ENCODE measurements at places on chromosomes 16 and 17.

DNA sequence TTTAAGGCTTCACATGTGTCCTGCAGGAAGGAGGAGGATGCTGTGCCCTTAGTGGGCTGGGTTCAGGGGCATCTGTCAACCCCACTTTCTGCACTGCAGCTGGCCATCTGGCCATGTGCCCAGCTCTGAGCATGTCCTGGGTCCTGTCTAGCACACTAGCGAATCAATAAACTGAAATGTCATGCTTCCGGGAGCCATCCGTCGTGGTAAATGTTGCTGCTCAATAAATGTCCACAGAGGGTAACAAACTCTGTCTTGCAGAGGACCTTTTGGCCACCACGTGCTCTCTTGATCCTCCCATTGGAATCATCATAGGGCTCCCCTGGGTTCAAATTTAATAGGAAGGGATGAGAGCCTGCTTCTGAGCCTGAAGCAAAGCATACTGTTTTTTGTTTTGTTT is 168.6 kb upstream of the PIRT start:
- no peak for DNase-seq

DNA sequence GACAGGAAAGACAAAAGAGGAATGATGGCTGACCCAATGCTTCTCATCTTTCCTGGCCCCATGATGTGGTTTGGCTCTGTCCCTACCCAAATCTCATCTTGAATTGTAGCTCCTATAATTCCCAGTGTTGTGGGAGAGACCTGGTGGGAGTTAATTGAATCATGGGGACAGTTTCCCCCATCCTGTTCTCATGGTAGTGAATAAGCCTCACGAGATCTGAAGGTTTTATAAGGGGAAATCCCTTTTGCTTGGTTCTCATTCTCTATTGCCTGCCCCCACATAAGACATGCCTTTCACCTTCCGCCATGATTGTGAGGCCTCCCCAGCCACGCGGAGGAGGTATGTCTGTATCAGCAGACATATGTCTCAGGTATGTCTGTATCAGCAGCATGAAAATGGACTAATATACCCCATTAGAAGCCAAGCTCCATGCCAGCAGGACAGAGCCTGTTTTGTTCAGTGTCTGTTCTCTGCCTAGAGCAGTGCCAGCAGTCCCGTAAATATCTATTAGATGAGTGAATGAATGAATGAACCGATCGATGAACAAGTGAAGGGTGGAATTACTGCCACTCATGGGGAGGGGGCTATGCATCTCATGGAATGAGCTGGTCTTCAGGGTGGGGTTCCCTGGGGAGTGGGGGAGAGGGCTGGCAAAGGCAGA is 304.4 kb downstream of the SOX9 start:
- DNase-seq, result no peak

GRCh38 chr16:72814226-72814625 is 233.7 kb downstream of the ZFHX3 start:
- no peak for DNase-seq

- DNase-seq, result no peak
Measured at GRCh38 chr17:48006936-48007709, 30.5 kb downstream of the COPZ2 start.

- DNase-seq, result no peak
Measured at GRCh38 chr16:25155553-25156460, 44.3 kb downstream of the LCMT1 start.

DNA sequence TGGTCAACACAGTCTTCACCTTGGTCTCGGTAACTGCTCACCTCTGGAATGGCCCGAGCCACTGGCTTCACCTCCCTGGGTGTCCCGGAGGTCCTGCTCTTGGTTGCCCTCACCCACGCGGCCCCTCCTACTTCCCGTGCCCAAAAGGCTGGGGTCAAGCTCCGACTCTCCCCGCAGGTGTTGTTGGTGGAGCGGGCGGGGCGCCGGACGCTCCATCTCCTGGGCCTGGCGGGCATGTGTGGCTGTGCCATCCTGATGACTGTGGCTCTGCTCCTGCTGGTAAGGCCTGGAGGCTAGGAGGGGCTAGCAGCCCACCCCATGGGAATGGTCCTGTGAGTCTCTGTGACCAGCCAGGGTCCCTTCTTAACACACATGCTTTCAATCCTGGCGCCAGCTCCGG is 3.4 kb downstream of the SLC2A4 start:
- no peak for DNase-seq

GRCh38 chr16:64397042-64397441 is 724.8 kb downstream of the CDH11 start:
- peak; percentile 86 for DNase-seq

GRCh38 chr17:28313841-28314240 is 5.2 kb upstream of the TMEM97 start:
- no peak for DNase-seq

DNA sequence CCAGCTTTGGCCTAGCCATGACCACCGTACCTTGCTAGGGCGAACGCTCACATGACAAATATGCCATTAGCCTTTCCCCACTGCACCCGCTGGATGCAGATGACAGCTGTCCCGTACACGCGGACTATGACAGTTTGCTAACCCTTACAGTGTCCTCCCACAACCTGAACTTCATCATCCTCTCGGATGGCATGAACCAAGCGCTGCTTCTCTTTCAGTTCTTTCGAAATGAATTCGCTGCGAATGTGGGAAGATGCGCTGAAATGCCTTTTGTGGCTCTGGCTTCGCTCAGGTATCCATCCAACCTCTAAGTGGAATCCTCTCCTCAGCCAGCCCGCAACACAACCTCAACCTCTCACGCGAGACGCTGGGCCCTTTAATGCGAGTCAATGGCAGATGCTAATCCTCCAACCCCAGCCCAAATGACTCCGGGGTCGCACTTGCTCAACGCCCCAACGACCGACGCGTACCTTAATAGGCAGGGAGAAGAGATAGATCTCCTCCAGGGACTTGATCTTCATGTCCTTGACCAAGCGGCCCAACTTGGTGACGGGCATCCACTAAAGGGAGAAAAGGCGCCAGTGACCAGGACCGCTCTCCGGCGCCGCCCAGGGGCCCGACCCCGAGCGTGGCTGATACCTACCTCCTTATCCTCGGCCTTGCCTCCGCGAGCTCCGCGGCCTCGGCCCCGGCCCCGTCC is 670 bp downstream of the RPS2 start:
- DNase-seq, result no peak

- DNase-seq, result peak; percentile 60
Measured at GRCh38 chr17:43745541-43745940, 13.1 kb downstream of the SOST start.

- no peak for DNase-seq
Measured at GRCh38 chr17:81002013-81002384, 10.4 kb downstream of the CHMP6 start.

- no peak for DNase-seq
Measured at GRCh38 chr16:51095084-51095881, 55.8 kb downstream of the SALL1 start.

DNA sequence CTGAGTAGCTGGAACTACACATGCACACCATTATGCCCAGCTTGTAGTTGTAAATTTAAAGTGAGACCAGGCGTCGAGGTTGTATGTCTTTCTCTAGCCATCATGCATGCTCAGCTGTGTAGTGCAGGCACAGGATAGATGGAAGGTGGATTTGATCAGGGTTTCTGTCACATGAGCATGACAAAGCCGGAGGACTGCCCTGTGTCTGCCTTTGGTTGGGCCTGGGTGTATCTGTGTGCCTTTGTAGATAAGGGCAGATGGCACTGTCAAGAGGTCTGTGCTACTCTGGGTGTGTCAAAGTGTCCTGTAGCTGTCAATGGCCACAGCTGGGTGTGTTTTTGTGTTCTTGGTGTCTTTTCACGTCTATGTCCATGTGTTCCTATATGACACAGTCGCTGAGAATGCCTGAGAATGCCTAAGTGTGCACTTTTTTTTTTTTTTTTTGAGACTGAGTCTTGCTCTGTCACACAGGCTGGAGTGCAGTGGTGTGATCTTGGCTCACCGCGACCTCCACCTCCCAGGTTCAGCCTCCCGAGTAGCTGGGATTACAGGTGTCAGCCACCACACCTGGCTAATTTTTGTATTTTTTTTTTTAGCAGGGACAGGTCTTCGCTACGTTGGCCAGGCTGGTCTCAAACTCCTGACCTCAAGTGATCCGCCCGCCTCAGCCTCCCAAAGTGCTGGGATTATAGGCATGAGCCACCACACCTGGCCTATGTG is 4.1 kb upstream of the NAGS start:
- DNase-seq, result no peak

- DNase-seq, result no peak
Measured at GRCh38 chr16:89525146-89525913, 17.1 kb downstream of the SPG7 start.

DNA sequence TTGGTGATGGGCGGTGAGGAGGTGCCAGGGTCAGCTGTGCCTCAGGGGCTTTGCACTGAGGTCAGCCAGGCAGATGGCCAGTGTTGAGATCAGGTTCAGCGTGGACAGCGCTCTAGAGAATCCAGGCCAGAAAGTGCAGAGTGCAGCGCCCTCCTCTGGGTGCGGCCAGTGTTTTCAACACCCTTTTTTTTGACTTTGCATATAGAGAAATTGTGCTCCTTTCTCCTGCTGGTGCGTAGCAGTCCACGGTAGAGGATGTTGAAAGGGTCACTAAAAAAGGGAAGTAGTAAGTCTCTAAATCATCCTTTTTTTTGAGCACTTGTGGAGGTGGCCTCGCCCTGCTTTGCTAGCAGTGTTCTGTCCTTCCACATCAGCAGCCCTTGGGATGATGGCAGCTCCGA is 53.9 kb downstream of the BANP start:
- DNase-seq, result no peak
